ENCODE measurements at places on chromosomes 13 and 19.

DNA sequence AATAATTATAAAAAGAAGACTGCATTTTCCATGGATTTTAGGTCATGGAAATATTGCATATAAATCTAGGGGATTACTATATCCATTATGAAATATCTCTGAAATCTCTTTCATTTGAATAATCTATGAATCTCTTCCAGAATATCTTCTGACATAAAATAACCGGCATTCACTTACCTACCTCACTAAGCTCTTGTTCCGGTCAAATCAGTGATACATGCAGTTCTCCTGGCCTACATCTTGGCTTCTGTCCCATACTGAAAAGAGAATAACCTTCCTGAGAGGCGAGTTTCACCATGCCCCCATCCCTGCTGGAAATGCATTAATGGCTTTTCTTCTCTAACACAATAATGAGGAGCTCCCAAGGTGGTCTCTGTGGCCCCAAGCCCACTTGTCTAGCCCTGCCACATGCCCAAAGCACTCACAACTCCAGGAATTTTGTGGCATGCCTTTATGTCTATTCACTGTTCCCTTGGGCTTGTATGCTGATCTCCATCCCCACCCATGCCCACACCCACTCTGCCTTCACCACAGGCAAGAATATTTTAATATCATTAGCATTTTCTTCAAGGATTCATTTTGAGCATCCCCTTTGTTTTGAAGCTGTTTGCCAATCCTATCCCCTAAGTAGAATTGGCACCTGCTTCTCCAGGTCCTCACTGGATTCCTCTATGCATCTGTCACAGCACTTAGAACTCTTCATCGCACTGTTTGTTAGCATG is 401.6 kb downstream of the COG6 start:
- no peak for DNase-seq

GRCh38 chr13:88937384-88937783 is 1266.2 kb downstream of the SLITRK5 start:
- no peak for DNase-seq

DNA sequence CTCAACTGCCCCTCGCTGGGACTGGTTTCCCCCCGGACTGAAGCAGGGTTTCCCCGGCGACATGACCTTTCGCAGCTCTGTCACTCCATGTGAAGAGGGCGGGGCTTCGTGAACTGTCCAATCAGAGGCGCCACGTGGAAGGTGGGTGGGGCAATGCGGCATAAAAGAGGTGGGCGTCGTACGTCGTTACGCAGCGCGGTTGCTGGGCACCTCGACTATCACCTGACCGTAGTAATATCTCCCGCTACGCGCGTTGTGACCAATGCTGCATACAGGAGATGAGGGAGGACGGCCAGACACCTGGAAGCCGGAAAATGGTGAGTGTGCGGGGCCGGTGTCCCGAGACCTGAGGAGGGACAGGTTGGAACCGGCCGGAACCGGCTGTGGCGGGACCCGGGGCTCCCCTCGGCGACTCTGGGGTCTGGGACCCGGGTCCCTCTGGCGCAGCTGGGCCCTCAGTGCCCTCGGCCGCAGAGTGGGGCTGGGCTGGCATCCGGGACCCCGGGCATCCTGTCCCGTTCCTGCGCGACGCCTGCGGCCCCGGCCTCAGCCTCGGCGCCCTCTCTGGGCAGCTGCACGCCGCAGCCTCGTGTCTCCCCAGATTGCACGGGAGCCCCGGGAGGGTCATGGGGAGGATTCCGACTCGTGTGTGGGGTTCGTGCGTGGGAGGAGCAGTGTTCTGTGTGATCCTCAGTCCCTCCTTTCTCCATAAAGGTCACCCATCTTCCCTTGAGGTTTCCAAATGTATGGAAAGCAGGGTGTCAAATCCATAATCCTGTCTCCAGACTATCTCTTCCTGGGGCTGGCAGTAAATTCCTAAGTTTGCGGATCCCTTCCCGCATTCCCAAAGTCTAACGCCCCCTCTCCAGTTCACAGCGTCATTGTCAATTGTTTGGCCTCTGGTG is 32.2 kb downstream of the ZNF136 start:
- peak; percentile 13 for DNase-seq

GRCh38 chr13:100798739-100799361 is 124.3 kb upstream of the TMTC4 start:
- no peak for DNase-seq

- no peak for DNase-seq
These were observed 2.1 kb downstream of the ZNF91 start for GRCh38 chr19:23393121-23393520.

DNA sequence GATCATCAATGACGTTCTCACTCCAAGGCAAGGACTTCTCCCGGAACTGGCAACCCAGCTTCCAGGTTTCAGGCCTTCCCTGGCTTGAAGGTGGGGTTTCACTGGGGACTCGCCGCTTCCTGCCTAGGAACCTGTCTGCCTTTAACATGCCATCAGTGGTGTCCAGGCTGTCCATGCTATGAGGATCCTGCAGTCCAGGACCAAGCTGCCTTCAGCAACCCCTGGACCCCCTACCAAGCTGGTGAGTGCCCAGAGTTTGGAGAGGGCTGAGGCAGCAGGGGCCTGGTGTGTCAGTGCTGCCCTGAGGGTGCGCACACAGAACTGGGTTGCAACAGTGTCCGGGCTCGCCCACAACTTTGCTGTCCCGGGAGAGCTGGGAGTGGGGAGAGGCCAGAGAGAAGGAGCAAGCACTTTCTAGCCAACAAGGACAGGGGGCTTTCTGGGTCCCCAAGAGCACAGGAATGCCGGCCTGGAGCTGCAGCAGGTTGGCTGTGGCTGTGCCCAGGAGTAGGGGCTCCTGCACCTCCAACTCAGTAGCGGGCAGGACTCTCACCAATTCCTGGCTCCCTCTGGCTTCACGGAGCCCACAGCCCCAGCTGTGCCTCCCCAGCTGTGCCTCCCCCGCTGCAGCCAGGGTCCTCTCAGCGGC is 1563.2 kb upstream of the MIR17HG start:
- no peak for DNase-seq

DNA sequence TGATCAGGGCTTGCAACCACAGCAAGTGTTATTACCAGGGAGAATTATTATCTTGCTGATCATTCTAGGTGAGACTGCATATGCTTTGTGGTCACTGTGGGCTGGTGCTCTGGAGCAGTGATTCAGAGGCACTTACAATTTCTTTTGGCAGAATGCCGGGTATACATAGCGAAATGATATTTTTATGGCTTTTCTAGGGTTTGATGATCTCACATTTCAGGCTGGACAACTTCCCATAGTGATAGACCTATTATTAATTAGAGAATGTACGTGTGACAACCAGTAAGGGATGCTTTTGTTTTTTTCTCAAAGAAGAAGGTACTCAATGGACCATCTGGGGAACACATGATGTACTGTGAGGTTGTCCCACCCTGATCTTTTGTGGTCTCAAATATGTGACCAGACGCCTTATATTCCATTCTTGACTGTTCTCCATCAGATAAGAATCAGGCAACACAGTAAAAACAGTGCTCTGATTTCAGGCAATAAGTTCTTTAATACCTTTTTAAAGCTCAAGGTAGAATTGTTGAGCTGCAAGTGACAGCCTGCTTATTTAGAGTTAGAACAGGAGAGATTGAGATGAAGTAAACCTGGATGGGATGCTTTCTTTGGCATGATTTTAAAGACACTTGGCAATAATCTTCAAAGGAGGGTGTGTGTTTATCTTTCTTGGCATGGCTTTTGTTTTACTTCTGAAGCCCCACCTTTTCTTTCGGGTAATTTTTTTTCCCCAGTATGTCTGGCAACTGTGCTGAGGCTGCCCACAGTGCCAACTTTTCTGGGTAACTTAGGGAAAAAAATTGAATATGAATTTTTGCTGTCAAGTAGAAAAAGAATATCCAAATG is 27.4 kb upstream of the SCEL start:
- peak; percentile 41 for DNase-seq

GRCh38 chr13:110874508-110874960 is 40.3 kb downstream of the ANKRD10 start:
- DNase-seq, result peak; percentile 6

DNA sequence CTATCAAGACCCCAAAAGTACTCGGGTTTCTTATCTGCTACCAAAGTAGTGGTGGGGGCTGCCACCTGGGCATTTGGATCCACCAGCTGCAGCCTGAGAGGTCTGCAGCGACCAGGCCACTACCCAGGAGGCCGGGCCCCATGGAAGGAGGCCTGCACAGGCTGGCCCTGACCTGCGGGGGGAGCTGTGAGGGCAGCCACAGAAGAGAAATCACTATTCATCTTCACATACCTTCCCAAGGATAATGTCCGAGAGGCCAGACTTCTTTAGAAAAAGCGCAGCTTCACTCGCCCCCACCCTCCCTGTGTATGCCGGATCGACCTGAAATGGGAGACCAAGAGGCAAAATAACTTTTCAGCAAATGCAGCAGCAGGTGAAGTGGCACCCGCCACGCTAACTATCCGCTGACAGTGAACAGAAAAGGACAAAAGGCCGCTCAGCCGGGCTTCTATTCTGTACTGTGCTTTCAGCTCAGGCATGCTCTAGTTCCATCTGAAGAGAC is 30.1 kb downstream of the EPS15L1 start:
- no peak for DNase-seq

DNA sequence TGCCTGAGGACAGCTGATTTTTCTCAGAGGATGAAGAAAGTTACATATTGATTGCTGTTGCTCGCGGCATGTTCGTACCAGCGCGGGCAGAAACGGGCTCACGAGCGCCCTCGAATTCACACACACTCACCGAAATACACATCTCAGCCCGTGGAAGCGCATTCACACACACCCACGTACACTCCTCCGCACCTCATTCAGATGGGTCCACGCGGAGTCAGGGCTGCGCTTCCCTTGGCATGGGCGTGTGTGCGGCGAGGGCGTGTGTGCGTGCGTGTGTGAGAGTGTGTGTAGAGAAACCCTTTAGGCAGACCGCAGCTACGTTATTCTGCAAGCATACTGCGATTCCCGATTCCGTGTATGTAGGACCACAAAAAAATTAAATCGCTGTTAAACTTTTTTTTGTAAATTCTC is 2.1 kb upstream of the PCDH17 start:
- no peak for DNase-seq

DNA sequence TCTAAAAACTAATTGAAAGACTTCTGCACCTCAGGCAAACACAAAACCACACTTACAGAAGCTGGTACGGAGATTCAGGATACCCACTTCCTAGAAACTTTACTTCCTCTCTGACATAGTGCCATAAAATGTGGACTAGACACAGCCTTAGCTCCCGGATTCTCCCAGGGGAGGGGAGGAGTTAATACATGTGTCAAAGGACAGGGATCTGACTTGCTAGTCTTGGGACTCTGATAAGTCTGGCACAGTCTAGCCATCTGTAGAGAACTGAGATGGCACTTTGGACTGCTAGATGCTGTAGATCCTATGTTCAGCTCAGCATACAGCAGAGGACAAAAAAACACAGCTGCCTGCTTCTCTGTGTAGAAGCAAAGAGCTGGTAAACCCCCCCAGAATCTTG is 769.8 kb upstream of the MIR17HG start:
- DNase-seq, result no peak

- DNase-seq, result no peak
These were observed 64.2 kb upstream of the UQCRFS1 start for GRCh38 chr19:29277102-29277501.

DNA sequence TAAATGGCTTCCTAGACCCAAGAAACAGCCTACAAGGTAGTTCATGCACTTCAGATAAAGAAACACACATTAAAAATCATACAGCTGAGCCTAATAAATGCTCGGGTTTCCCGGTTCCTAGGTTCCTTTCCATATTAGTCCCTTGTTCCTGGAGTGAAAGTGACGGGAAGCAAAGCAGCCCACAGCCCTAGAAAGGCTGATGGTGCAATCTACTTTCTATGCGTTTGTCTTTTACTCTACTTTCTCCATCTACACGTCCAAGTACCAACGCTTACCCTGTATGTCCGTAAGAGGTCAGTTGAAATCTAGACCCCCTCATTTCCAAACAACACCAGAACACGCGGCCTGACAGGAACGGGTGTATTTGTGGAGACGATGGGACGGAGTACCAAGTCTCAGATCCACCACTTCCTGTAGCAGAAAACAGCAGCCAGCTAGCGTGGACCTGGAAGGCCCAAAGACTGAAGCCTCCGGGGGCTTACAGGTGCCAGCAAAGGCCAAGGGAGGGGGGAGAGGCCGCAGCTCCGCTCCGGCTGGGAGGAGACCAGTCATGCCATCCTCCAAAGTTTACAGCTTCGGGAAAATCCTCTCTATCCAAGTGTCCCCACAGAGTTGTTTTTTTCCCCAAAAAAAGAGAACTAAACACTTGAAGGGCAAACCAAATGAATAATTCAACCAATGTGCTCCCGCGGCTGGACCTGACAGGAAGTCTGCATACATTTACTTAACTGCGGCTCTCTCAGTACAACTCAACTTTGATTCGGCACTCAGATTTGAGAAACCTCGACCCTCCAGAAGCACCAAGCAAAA is 34.1 kb downstream of the STK24 start:
- DNase-seq, result no peak

DNA sequence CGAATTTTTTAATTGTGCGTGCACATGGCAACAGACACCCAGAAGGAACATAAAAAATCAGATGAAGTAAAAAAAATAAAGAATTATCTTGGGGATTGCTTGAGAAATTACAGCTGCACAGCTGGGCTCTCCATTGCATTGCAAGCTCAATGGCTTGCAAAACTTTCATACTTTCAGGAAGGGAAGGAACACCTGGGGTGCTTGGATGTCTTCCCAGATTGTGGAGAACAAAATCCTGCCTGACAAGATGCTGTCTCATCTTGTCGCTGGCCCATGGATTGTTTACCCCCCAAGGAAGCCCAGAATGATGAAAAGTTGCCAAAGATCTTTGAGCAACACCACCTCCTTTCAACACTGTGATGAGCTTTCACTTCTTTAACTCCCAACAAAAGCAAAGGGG is 11.0 kb upstream of the CASP14 start:
- DNase-seq, result no peak

GRCh38 chr13:79187917-79188690 is 218.0 kb downstream of the RBM26 start:
- no peak for DNase-seq

DNA sequence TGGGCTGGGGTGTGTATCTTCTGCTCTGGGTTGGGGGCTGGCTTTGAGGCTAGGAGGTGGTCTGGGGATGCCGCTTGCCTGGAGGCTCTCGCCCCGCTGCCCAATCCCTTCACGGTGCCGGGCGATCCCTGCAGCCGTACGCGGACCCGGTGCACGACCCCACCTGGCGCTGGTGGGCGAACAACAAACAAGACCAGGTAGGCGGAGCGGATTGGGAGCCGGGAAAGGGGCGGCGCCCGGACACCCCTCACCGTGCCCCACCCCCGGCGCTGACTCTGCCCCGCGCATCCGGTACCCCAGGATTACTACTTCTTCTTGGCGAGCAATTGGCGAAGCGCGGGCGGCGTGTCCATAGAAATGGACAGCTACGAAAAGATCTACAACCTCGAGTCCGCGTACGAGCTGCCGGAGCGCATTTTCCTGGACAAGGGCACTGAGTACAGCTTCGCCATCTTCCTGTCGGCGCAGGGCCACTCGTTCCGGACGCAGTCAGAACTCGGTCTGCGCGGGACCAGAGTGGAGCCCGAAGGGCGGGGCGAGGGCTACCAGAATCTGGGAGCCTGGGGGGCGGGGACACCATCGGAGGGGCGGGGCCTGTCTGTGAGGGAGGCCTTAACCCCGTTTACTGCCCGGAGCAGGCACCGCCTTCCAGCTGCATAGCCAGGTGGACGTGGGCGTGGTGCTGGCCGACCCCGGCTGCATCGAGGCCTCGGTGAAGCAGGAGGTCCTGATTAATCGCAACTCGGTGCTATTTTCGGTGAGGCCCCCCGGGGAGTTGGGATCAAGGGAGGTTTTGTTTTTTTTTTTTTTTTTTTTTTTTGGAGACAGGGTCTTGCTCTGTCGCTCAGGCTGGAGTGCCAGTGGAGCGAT is 12.1 kb upstream of the PSMD8 start:
- DNase-seq, result peak; percentile 28

- no peak for DNase-seq
These were observed 135.6 kb downstream of the TM9SF2 start for GRCh38 chr13:99636728-99637353.

GRCh38 chr13:99961636-99962035 is 9.9 kb downstream of the ZIC5 start:
- DNase-seq, result no peak

Data from T-helper 2 cell (primary cell).